H54 (cell line): ENCODE measurements at places on chromosomes 5 and 9.

- peak; percentile 96 for DNase-seq
These were observed 34.6 kb downstream of the RXRA start for GRCh38 chr9:134360897-134361296.

DNA sequence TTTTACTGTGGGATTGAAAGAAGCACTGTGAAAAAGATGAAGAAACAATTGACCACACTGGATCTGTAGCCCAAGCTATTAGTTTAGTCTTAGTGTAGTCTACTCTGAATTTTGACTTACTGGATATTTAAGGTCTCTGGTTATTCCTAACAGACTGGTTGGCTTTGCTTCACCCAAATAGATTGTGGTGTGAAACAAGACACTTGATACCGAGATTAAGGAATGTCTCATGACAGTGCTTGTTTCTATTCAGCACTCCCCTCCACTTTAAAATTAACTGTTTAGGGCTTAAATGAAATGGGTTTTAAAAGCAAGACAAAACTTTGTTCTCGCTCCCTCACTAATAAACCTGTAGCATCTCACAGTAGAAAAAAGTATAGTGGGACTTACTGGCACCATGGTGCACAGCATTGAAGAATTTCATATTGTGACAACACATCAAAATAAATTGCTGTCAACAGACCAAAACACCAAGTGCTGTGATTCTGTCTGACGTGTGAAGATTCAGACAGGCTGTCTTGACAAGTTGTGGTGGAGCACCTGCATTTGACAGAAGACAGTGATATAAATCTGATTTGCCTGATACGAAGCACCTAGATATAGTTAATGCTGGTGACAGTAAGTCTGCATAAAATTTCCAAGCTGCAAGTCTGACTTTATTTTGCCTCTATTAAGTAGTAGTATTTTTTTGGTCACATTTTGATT lies 73.1 kb downstream of the PBX3 start:
- DNase-seq, result no peak

- no peak for DNase-seq
These were observed 955 bp downstream of the QRFP start for GRCh38 chr9:130895481-130896232.

- DNase-seq, result peak; percentile 59
These were observed 37.6 kb downstream of the PTGER4 start for GRCh38 chr5:40717281-40717680.

- DNase-seq, result no peak
These were observed 110.5 kb downstream of the GAS1 start for GRCh38 chr9:86836797-86837196.

- DNase-seq, result no peak
These were observed 181.4 kb downstream of the GDNF start for GRCh38 chr5:37658440-37658839.

GRCh38 chr5:139611703-139612584 lies 36.2 kb upstream of the CXXC5 start:
- DNase-seq, result no peak

- DNase-seq, result peak; percentile 26
These were observed 146.6 kb downstream of the PIP5K1B start for GRCh38 chr9:68851657-68852056.

- no peak for DNase-seq
These were observed 21.9 kb upstream of the BOD1 start for GRCh38 chr5:173638126-173639040.

DNA sequence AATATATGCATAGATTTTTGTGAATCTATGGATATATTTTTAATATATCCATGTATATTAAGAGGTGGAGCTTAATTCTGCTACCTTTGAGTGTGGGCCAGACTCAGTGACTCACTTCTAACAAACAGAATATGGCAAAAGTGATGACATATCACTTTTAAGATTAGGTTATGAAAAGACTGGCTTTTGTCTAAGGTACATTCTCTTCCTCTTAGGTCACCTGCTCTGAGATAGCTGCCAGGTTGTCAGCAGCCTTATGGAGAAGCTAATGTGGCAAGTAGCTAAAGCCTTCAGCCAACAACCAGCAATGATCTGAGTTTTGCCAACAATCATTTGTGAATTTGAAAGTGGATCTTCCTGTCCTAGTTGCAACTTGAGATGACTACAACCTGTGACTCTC lies 83.8 kb downstream of the ANKRD31 start:
- no peak for DNase-seq

GRCh38 chr9:130186839-130187522 lies 14.8 kb downstream of the NCS1 start:
- DNase-seq, result peak; percentile 61

GRCh38 chr5:37918424-37918823 lies 78.6 kb upstream of the GDNF start:
- DNase-seq, result no peak
